ENCODE measurements at places on chromosomes 13 and 19.

GRCh38 chr19:50311723-50312635 lies 17.2 kb downstream of the KCNC3 start:
- no peak for DNase-seq

DNA sequence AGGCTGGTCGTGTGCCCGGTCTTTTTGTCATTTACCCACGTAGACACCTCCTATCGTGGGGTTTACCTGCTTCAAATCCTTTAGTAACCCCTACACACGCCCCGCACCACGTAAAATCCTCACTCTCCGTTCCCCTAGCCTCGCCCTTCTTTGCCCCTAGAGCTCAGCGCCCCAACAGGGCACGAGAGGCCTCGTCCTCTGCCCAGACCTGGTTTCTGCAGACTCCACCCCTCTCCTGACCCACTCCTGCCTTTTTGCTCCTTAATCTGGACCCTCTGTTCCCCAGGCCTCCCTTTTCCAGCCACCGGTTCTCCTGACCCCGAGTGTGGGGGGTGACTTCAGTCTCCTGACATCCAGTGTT lies 412 bp downstream of the ZNF528 start:
- no peak for DNase-seq

DNA sequence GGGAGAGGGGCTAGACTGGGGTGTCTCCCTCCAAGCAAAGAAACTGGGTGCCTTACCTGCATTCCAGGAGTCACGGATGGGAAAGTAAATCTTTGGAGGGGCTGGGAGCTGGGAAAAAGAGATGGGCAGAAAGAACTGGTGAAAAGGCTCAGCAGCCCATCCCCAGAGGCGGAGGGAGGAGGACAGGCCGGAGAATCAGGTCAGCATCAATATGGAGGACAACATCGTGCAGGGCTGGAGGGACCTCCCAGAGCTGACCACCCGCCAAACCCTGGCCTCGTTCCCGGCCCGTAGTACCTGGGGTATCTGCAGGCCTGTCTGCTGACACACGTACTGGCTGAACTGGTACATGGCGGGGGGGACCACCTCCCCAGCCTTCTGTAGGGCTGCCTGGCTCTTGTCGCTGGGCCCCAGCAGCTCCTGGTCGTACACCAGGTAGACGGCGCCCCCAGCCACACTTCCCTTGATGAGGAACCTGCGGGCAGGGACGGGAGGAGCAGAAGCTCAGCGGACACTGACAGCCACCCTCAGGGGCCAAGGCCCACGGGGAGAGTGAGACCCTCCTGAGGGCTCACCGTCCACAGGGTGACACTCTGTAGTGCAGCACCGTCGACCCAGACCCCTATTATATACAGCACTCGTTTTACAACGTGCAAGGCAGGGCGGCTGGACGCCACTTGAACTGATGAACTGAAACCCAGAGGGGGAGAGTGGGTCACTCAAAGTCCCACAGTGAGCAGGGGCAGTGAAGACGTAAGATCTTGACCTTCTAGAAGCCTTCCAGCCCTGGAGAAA lies 830 bp downstream of the MICOS13 start:
- DNase-seq, result no peak

- no peak for DNase-seq
Observed at GRCh38 chr19:51789061-51789795, 5.7 kb upstream of the FPR3 start.

DNA sequence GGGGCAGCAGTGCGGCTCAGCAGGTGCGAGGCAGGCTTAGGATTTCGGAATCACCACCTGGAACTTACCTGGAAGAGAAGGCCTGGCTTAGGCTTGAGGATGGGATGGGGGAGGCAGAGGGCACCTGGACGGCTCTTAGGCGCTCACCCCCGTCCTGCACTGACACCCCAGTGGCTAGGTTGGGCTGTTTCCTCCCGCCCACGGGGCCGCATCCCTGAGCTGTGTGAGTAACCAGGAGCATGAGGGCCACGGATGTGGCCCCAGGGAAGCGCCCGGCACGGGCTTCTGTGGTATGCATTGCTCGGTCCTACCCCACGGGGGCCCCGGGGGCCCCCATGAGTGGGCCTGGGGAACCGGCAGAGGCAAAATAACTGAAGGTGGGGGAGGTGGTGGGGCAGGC lies 2.4 kb upstream of the NKPD1 start:
- DNase-seq, result no peak

GRCh38 chr13:23615395-23616081 lies 45.3 kb downstream of the TNFRSF19 start:
- DNase-seq, result peak; percentile 43

DNA sequence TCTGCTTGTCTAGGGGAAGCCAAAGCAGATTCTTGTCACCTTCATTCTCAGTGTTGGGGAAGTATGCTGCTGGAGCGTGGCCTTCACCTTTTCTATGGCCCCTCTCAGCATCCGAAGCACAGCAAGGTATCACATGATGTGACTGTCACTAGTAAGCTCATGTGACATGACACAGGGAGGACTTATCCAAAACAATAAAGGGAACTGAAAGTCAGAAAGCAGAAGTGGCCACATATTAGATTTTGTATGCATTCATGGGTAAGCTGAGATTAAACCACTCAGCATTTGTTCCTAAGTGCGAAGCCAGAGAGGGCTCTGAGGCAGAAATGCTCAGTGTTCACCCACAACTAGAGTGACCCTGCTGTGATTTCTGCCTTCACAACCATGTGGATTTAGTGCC lies 72.8 kb upstream of the PCDH8 start:
- DNase-seq, result no peak

- DNase-seq, result no peak
Observed at GRCh38 chr19:33399081-33399744, 25.7 kb downstream of the CEBPG start.

DNA sequence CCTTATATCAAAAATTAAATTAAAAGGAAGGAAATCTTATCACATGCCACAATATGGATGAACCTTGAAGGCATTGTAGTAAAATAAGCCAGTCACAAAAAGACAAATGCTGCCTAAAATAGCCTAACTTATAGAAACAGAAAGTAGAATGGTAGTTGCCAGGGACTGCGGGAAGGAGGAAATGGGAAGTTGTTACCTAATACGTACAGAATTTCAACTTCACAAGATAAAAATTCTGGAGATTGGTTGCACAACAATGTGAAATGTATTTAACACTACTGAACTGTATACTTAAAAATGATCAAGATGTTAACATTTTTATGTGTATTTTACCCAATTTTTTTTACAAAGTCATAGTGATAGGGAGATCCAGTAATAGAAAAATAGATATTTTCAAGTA lies 10.2 kb upstream of the N4BP2L2 start:
- no peak for DNase-seq

- DNase-seq, result no peak
Observed at GRCh38 chr13:22175241-22175640, 504.4 kb downstream of the FGF9 start.

DNA sequence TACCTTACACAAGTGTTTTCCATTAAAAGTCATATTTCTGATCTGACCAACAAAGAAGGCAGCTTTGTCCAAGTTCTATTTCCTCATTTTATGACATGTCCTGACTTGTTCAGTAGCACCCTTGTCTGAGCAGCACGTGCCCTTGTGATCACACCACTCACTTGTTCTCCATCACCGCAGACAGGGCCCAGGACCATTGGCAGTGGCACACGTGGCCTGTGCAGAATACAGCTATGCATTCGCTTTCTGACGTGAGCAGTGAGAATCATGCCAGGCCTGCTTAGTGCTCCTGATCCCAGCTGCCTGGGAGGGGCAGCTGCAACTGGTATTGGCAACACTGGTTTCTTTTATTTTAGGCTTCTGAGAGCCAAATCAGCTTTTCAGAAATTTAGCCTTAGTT lies 134.2 kb downstream of the FRY start:
- peak; percentile 49 for DNase-seq

DNA sequence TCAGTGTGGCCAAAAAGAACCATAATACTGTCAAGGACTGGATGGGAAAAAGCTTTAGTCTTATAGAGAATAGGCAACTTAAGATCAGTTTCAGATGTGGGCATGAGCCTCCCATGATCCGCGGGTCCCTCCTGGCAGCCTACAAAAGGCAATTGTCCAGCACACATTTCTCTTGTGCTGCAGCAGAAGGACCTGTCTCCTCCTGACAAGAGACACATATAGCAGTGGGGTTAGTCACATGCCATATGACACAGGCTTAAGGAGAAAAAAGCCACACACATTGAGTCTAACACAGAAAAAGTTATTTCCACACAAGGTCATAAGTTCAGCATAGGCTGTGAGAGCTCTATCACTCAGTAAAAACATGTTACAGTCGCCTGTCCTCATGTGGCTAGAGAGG lies 1378.7 kb upstream of the PRR20A start:
- DNase-seq, result no peak

DNA sequence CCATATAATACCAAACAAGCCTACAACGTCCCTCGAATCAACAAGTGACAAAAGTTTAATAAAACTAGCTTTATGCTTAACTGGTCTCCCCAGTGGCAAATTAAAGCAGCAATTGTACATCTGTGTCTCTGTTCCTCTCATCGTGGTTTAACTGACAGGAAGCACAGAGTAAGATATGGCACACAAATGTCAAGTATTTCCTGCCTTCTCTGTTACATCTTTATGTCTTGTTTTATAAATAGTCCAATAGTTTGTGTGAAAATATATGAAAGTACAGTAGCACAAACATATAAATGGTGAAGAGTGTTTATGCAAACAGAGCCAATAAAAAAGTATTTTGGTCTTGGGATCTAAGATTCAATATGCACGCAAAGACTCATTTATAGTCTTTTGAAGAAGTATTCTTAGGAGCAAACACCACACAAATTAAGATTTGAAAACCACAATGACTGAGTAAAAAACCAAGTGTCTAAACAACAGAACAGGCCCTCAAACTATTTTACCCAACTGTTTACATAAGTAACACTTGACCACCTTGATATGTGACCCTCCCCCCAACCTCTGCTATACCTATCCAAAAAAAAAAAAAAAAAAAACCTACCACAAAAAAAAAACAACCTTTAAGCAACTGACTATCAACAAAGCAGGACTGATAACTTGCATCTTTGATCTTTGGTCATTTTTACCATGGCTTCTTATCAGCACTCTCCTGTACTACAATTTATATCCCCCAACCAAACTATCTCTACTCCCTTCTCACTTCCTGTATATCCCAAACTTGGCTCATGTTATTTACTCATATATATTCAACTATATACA lies 14.0 kb downstream of the ELF1 start:
- DNase-seq, result no peak

- no peak for DNase-seq
Observed at GRCh38 chr13:28537171-28537570, 42.2 kb upstream of the FLT1 start.

- DNase-seq, result no peak
Observed at GRCh38 chr19:21694171-21694906, 73.0 kb downstream of the ZNF100 start.

DNA sequence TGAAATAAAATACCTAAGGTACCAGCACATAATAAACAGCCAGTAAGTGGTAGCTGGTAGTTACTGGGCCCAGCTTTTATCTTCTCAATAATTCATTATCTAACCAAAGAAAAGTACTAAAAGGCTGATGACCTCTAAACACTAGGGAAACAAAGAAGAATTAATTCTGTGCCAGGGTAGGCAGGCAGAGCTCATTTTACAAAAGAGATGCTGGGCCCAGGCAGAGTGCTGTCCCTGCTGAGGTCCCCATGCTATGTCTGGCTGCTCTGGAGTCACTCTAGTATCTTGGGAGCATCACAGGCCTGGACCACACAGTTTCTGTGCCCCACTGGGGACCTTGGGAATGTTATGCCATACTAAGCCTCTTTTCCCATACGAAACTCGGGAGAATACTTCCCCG lies 18.2 kb downstream of the ZNF507 start:
- DNase-seq, result no peak

DNA sequence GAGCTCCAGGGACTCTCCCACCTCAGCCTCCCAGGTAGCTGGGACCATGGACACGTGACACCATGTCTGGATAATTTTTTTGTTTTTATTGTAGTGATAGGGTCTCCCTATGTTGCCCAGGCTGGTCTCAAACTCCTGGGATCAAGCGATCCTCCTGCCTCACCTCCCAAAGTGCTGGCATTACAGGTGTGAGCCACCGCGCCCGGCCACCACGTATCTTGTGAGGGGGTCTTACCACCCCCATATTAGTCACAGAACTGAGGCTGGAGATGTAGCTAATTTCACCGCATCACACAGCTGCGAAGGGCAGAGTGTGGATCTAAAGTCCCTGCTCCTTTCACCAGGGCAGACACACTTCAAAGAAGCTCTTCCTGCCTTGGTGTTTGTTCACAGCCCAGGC lies 211.8 kb upstream of the SOX1 start:
- no peak for DNase-seq

- DNase-seq, result peak; percentile 80
Observed at GRCh38 chr19:16628984-16629691, 1.1 kb upstream of the MED26 start.

DNA sequence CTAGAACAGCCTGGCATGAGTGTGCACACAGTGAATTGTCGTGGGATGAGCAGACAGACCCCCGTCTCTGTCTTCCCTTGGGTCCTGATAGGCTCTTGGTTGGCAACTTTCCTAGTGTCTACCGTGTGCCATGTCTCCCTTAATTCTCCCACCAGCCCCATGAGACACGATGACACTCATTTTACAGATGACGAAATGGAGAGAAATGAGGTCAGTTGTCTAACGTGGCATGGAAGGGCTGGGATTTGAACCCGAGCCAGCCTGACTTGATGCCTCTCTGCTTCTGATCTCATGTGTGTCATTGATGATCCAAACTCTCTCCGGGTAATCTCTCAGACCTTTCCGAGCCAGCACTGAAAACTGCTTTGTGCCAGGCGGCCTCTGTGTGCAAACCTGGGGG lies 8.4 kb upstream of the KLK14 start:
- no peak for DNase-seq
